ENCODE measurements at places on chromosomes 2 and 18.

- DNase-seq, result no peak
Observed at GRCh38 chr2:130765464-130765863, 10.1 kb downstream of the AMER3 start.

GRCh38 chr2:84919885-84920580 lies 14.6 kb downstream of the TMSB10 start:
- no peak for DNase-seq

- DNase-seq, result peak; percentile 66
Observed at GRCh38 chr2:69724540-69725159, 17.3 kb upstream of the ANXA4 start.

GRCh38 chr2:47783486-47784351 lies 774 bp downstream of the MSH6 start:
- peak; percentile 71 for DNase-seq

DNA sequence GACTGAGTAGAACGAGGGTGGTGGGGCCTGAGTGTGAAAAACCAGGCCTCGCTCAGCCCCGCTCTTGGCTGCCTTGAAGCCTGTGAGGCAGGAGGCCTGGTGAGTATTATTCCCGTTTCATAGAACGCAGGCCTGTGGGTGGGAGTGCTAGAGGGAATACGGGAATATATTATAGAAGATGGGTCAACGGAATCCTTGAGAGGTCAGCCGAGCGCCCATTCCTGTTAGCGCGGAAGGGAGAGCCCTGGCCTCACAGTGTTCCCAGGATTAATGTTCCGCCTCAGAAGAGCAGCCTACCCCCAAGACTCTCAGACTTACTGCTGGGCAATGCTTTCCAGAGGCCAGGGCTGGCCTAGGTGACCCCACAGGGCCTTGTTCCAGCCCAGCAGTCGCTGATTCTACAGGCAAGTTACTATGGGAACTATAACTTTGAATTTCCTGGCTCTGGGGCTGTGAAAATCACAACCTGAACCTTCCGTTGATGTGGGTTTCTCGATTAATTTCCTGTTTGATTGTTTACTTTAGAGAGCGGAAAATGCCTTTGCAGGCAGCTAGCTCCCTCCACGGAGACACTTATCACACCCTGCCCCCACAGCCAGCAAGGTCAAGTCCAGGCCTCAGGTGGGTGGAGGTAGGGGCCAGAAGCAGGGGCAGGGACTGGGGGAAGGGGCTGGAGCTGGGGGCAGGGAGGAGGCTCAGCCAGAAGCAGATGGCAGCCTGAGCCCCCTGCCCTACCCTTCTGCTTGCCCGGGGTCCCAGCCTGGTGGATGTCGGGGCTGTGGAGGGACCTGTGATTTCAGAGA lies 108.3 kb downstream of the SMAD7 start:
- no peak for DNase-seq

DNA sequence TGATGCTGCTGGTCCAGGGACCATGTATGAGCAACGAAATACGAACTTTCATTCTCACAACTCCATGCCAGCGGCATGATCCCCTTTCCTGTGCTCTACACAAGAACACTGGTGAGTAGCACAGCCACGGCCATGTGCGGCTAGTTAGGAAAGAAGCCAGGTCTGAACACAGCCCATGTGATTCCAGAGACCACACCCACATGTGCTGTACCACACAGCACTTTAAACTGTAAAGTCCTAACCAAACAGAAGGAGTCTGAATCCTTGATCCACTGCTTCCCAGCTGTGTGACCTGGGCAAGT lies 33.0 kb upstream of the ACAA2 start:
- no peak for DNase-seq

DNA sequence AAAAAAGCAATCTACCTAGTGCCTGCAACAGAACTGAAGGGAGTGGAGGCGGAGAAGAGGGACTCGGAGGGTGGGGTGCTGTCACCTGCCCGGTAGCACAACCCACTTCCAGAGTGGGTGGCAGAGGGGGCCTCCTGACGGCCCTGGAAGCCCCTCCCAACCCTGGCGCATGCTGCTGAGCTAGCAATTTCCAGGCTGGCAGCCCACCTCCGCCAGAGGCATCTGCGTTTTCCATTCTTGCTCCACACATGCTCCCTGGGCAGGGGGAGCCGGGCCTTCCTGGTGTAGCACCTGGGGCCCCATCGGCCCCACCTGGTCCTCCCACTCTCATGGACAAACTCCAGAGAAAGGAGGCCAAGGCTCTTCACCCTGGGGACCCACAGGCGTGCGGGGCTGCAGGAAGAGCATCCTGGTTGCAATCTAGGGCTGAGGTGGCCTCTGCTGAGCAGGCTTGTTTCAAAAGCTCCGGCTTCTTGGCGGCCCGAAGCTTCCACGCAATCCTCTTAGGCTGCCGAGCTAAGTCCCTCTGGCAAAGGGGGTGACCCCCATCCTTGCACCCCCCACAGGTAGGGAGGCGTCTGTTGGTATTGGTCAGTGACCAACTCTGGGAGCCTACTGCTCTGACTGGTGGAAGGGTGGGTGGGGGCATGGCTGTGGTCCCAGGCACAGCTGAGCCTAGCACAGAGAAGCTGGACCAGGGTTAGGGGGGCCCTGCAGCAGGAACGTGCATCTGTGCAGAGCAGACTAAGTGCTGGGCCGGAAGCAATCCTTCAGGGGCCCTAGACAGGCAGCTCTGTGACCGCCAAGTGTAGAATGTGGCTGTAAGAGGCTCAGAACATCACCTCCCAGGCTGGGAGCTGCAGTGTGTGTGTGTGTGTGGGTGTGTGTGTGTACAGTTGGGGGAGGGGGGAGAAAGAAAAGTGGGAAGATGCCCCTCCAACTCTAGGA lies 2.6 kb downstream of the HS6ST1 start:
- DNase-seq, result no peak

DNA sequence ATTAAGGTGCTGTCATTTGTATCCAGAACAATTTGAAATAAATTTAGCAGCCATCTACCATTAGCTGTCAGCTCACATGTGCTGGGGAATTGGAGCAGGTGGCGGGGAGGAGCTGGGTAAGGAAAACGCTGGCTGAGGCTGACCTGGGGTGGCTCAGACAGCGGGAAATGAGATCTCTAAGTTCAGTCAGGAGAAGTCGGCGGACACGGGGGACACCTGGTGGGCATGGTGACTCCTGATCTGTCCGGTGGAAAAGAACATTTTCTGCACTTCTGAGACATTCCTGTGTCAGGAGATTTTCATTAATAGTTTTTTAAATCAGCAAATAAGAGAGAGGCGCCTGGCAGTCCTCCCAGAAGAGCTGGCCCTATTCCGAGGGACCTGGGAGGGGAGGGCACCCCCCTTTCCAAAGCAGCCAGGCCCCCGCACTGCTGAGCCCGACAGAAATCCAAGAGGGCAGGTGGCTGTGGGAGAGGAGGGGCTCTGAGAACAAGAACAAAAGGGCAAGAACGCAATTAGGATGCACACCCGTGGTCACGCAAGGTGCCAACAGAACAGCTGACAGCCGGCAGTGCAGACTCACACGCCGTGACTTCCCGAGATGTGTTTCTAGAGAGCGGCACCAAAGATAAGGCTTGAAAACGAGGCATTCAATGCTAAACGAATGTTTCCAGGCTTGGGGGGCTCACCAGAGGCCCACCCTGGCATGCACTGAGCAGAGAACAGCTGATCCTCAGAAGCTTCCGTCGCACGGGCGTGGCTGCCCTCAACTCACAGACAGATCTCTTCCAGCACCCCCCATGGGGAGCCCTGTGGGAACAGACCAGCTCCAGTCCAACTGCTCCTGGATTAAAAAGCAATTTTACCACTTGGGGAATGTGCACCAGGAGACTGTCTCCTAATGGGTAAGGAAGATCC lies 26.4 kb downstream of the SLC66A2 start:
- peak; percentile 45 for DNase-seq

DNA sequence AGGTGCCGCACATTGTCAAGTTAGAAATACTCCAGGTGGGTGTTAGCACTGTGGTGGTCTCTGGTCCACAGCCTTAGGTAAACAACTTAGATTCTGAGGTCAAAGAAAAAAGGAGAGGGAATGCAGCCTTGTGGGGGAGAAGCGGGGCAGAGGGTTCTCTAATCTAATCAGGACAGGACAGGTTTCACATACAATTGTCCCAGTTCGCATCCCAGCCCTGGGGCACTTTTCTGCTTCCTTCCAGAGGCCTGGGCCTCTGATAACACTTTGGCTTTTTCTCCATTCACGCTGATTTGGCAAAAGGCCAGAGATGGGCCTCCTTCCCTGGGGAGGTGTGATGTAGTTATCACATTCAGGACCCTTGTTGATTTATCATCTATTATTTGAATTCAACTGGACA lies 32.5 kb downstream of the SLC1A4 start:
- DNase-seq, result no peak

- no peak for DNase-seq
Observed at GRCh38 chr2:134912361-134912760, 6.3 kb upstream of the CCNT2 start.

- DNase-seq, result no peak
Observed at GRCh38 chr18:62844850-62845643, 129.7 kb downstream of the PHLPP1 start.

DNA sequence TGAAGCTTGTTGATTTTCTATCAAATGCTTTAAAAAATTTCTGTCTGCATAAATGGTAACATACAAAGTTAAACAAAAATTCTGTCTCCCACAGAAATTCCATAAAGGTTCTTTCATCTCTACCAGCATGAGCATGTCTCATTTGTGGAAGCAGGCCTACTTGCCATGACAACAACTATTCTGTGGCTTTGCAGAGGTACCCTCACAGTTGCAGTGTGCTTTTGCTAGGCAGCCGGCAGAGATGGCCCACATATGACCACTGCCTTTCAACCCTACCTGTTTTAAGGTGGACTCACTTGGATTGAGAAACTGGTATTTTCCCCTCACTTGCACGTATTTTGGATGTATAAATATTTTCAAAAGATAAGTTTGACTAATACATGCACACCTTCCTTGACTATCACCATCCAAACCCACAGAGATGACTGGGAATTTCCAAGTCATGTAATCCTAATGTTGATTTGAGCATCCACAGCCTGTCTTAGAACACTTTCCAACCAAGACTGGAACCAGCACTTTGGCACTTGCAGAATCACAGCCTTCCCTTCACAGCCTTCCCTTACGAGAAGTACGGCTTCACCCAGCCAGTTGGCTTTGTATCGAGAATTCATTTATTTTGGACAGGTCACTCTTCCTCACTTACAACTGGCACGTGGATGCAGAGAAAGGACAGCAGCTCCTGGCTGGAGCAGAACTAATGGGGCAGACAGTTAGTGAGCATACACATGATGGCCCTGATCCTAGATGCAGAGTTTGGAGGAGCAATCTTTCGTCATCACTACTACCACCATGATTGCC lies 9.3 kb upstream of the FHL2 start:
- no peak for DNase-seq

DNA sequence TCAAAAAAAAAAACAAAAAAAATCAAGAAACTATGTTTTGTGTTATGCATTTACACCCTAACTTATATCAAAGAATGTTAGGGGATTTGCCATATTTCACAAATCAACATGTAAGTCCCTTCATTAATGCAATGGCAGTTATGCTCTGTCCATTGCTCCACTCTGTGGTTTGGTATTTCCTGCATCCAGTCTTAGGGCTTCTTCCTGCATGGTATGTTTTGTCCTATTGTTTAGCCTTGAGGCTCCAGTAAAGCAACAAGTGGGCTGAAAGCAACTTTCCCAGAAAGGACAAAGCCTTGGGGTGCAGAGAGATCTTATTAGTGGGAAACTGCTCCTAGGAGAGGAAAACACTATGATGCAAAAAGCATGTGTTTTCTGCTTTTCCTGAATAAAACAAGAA lies 474.1 kb downstream of the IRS1 start:
- DNase-seq, result no peak

DNA sequence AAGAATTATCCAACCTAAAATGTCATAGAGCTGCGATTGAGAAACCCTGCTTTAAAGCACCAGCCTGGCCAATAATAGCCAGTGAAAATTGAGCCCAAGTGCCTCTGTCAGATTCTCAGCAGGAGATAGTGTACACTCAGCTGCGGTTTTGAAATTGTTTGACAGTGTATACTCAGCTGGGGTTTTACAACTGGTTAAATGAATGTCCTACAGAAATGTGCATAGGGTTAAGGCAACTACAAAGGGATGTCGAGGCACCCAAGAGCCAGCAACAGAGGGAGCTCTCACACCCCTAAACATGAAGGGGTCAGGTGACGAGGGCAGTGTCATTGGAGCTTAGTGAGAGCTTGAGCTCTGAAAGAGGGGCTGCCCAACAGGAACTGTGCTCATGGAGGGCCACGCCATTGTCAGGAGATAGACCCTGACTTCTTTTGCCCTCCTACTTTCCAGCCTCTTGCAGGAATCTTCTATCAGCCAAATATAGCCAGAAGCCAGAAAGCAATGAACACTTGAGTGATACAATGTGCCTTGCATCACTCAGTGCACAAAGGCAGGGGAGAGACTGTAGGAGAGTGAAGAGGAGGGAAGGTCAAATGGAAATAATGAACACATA lies 15.1 kb downstream of the ACTG2 start:
- DNase-seq, result no peak

- DNase-seq, result no peak
Observed at GRCh38 chr2:98576666-98577312, 31.5 kb downstream of the COA5 start.

- no peak for DNase-seq
Observed at GRCh38 chr18:55856229-55856628, 268.2 kb upstream of the TCF4 start.

DNA sequence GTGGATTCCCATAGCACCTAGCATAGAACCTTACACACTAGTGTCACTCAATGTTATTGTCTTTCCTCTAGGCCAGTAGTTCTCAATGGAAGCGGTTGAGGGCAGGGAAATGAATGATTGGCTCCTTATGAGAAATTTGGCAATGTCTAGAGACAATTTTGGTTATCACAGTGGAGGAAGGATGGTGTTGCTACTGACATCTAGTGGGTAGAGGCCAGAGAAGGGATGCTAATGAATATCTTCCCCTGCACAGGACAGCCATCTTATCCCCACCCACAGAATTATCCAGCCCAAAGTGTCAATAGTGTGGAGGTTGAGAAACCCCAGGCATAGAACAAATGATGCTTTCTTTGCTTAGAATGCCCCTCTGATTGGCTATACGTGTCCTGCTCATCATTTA lies 15.8 kb downstream of the C18orf63 start:
- no peak for DNase-seq

DNA sequence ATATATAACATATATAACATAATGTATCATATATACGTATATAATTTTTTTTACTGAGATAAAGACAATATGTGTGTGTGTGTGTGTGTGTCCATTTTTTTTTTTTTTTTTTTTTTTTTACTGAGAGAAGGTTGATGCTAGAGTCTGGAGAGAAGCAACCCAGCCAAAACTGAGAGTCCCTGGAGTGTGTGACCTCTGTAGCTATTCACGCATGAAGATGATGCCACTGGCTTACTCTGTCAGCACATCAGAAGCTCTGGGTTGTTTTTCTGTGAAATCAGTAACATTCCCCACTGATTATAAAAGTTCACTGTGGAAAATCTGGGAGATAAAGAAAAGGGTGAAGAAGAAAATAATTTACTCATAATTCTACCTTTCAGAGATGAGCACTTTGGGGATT lies 27.2 kb downstream of the CCDC195 start:
- no peak for DNase-seq

DNA sequence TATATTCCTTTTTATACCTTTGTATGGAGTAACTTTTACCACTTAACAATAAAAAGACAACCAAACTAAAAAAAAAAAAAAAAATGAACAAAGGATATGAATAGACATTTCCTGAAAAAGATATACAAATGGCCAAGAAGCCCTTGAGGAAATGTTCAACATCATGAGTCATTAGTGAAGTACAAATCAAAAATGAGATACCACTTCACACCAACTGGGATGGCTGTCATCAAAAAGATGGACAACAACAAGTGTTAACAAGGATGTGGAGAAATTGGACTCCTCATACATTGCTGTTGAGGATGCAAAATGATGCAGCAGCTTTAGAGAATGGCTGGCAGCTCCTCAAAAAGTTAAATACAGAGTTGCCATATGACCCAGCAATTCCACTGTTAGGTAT lies 22.6 kb upstream of the SCYGR2 start:
- DNase-seq, result no peak
